ENCODE measurements at places on chromosomes 3 and 15. TPM values are rescaled to one million over a fixed set of nuclear protein-coding genes. Genes with fewer than 3 reads are reported as not detected.

GRCh38 chr3:60010781-60011180, 961.0 kb upstream of the CFAP20DC start:
- DNase-seq = no peak

ALDH1A2 gene
- total RNA-seq = not detected

DNA sequence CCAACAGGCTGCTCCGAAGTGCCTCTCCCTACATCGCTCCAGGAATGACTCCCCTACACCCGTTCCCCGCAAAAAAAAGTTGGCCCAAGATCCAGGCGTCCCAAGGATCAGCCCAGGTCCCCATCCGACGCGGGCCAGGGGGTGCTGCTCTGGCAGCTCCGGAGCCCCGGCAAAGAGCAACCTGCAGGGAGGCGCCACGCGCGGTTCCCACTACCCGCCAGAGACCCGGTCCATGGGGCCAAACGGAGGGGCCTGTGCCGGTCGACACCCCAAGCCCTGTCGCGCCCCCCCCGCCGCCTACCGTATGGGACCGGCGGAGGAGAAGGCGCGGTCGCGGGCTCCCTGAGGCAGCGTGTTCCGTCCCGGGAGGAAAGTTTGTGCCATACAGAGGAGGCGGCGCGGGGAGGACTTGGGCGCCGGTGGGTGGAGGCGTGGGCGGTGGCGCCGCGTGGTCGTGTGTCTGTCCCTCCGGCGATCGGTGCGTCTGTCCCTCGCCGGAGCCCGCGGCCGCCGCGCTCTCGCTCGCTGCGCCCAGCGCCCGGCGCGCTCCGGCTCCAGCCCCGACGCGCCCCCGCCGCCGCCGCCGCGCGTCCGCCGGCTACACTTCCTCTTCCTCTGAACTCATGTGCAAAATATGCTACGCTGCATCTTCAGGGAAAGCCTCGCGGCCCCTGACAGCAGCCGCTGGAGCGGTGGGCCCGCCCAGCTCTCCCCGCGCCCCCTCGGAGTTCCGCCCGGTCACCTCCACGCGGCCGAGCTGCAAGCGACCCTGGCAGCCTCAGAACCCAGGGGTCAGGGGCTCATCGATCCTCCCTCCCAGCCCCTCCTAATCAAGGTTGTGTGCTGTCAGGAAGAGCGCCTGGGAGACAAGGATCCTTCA, at the start of gene RFTN1:
Gene RFTN1 (minus strand): TSS at position 559 of the 880 bp plus-strand sequence. CDS start 19,830 bp downstream, outside the sequence.
- peak; percentile 50 for DNase-seq

CACNA2D3 gene
- 10.0 TPM for total RNA-seq

- DNase-seq = no peak
These were observed 66.4 kb upstream of the GOLIM4 start for GRCh38 chr3:168162172-168162571.

DNA sequence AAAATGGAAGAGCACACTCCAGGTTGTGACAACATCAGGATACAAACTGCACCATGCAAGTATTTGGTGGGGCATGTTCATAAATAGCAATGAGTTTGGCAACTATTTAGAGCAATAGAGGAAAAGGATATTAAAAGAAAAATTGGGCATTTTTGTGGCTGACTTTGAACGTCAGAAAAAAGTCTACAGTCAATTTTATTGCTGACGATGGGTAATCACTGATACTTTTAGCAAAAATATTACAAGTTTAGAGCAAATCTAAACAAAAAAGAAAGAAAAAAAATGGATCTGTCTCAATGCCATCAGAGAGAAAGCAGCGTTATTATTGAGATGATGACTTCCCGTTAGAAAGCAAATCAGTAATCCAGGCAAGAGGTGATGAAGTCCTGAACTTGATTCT, 65.2 kb downstream of the CGGBP1 start:
- DNase-seq = no peak

- no peak for DNase-seq
These were observed 1261.7 kb downstream of the ROBO1 start for GRCh38 chr3:78506061-78506460.

NANOGP8 gene
- total RNA-seq = 0.86 TPM

GRCh38 chr3:46367811-46368210, 2.9 kb upstream of the CCR5 start:
- no peak for DNase-seq

DNA sequence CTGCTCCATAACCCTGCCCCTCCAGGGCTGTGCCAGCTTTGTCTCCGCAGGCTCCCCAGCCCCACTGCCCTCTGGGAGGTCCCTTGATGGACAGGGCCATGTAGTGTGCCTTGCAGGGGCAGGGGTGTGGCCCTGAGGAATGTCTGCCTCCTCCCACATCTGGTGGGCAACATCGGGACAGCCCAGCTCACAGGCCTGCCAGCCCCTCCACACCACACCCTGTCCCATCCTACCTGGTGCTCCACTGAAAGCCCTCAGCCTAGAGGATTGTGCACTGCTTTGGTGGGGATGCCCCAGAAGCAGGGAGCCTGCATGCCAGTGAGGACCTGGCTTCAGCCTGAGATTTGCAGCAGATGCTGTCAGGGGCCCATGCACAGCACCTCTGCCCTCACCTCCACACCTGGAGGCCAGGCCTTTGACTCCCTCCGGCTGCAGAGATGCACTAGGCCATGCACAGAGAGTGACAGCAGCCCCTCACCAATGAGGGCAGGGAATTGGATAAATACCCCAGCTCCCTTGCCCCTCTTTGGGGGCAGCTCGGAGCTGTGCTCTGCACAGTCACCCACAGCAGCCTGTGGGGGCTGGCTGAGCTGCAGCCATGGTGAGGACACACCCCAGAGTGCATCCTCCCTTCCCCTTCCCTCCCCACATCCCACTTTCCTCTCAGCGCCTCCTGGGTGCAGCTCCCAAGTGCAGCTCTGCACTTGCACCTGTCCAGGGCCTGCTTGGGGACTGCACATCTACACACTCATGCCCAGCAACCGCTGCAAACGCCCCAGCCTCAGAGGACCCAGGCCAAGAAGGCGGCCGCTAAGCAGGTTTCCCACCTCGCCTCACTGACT, 2.7 kb downstream of the C3orf22 start:
- DNase-seq = peak; percentile 13

FBXL2 gene
- 21.4 TPM for total RNA-seq

MASP1 gene
- total RNA-seq = 1.7 TPM

- no peak for DNase-seq
These were observed 230.4 kb downstream of the GABRG3 start for GRCh38 chr15:27201425-27201824.

DNA sequence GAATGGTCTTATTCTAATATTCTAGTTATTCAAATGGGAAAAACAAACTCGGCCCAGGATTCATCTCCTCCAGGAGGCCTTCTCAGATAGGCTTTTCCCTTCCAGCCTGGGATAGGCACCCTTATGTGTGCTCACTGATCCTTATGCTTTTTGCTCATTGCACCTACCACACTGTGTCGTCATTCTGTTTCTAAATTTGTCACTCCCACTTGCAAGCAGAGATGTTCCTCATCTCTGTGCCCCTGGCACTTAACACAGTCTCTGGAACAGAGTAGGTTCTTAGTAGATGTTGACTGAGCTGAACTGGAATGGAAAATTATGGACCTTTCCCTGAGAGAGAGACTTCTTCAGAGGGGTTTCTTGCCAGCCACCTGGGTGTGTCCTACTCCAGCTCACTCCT, 18.7 kb upstream of the SPG11 start:
- no peak for DNase-seq

CDC25A gene
- total RNA-seq = 11.8 TPM

- DNase-seq = no peak
These were observed 75.3 kb upstream of the RPL35A start for GRCh38 chr3:197874653-197875052.

DNA sequence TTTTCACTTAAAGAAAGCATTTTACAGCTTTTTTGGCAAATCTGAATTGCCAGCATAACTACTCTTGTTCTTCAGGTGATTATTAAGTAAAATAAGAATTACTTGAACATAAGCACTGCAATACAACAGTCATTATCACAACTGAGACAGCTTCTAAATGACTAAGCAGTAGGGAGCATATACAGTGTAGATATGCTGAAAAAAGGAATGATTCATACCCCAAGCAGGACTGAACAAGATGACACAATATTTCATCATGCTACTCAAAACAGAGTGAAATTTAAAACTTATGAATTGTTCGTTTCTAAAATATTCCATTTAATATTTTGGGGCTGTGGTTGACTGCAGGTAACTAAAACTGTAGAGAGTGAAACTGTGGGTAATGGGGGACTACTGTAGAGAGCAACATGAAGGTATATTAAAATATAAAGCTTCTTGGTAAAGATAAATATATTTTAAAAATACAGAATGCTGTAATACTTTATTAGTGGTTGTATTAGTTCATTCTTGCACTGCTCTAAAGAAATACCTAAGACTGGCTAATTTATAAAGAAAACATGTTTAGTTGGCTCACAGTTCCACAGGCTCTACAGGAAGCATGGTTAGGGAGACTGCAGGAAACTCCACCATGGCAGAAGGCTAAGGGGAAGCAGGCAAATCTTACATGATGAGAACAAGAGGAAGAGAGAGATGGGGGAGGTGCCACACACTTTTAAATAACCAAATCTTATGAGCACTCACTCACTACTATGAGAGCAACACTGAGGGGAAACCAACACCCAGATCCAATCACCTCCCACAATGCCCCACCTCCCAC, 84.8 kb downstream of the DCLK3 start:
- no peak for DNase-seq

DNA sequence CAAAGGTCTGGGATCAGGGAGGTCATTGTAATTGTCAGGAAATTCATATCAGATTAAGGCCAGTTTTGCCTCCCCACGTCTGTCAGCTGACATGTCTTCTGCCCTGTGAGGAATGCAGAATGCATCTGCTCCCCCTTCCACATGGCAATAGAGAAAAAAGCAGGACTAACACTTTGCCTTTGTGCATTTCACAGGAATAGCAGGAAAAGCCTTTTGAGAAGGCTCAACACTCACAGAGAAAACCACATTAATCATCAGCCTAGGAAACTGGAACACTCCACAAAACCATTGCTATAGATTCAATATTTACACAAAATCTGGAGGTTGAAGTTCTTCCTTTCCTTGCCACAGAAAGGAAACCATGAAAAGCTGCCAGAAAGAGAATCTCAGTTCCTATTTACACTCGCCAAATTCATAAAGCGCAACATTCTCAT, 165.2 kb upstream of the HES1 start:
- no peak for DNase-seq

FBXW12 gene
- total RNA-seq = 0.66 TPM

LEO1 gene
- 22.7 TPM for total RNA-seq

PLSCR1 gene
- 4.1 TPM for total RNA-seq

DNA sequence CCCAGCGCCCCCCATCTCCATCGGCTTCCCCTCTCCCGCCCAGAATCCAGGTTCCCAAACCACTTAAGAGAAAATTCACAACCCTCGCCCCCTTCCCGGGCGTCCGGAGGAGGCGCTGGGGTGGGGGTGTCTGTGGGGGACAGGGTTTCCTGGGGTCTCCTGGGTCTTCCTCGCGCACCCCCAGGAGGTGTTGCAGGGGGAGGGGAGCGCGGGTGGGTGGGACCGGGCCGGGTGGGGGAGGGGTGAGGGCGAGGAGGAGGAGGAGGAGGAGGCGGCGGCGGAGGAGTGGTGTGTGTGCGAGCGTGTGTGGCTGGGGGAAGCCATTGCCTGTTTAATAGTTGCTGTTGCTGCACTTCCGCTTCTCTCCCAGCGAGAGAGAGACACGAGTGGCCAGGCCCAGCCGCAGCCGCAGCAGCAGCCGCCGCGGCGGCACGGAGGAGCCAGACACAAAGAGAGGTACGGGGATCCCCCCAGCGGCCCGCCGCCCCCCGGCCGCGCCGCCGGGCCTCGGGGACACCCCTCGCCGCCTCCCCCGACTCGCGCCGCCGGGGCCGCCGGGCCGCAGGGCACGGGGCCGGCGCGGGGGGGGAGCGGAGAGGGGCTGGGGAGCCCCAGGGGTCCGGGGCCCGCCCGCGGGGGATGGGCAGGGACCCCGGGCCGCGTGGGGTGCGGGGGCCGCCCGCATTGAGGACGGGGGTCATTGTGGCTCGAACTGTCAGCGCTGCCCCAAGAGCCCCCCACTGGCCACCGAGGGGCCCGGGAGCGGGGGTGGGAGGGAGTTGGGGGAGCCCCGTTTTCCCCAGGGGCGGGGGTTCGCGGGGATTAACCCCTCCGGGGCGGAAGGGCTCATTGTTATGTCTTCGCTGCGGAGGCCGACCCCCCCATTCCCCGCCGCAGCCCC, at the start of gene UBE2E1:
Gene UBE2E1 (plus strand): TSS at position 323 of the 901 bp plus-strand sequence. CDS start 1,315 bp downstream, outside the sequence.
- peak; percentile 68 for DNase-seq

DNA sequence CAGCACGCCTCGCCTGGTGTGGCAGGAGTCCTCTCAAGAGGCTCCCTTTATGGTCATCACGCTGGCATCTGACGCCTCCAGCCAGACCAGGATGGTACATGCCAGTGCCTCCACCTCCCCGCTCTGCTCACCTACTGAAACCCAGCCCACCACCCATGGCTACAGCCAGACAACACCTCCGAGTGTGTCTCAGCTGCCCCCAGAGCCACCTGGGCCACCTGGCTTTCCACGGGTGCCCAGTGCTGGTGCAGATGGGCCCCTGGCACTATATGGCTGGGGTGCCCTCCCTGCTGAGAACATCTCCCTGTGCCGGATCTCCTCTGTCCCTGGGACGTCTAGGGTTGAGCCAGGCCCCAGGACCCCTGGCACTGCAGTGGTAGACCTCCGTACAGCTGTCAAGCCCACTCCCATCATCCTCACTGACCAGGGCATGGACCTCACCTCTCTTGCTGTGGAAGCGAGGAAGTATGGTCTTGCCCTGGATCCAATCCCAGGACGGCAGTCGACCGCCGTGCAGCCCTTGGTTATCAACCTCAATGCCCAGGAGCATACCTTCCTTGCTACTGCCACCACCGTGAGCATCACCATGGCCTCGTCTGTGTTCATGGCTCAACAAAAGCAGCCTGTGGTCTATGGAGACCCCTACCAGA, 19.9 kb upstream of the APEH start:
- DNase-seq = no peak

GRCh38 chr3:159751752-159752151, 236.9 kb upstream of the IL12A start:
- DNase-seq = no peak

DNA sequence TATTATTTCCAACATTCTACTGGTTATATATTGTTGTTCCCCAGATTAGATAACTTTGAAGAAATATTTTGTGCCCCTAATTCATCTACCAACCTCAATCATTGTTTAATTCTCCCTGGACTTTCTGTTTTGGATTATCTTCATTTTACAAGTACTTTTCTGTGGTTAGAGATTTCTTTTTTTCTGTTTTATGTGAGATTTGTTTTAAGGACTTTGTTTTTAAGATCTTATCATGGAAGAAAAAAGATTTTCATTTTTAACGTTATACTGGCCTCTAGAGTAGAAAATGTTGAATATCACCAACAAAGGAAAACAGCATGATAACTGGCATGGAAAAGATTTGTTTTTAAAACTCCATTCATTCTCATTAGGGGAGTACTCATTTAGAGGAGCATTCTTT, 210.9 kb upstream of the KCNMB2 start:
- DNase-seq = no peak

GRCh38 chr3:191962324-191962723, 501.4 kb downstream of the PYDC2 start:
- no peak for DNase-seq
